ENCODE measurements at places on chromosomes 13 and 19.
A peak's percentile ranks its signal among the peaks of the same experiment; 100 is the strongest.

DNA sequence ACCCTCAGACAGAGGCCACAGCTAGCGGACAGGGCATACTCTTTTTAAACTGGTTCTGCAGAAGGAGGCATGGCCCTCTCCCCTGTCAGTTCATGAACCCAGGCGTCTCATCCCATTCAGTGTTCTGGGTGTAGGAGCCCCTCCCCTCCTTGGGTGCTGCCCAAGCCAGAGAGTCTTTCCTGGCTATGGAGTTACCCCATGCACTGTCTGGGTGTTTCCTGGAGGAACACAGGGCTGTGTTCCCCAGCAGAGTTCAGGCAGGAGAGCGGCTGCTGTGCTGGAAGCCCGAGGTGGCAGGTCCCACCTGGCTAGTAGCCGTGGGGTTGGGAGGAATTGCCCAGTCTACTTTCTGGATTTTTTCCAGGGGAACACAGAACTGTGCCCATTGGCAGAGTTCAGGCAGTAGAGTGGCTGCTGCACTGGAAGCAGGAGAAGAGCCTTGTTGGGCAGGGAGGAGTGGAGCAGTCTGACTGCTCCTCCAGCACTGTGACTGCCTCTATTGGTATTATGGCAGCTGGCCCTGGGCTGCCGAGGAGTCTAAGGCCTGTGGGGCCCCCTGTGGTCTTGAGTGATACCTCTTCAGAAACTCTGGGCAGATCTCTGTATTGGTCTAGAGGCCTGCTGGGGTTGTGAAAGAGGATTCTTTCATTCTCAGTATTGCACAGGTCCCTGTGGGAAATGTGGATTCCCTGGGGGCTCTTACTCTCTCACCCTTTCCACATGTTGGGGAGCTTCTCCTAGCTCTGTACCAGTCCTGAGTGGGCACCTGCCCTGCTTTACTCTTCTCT lies 168.3 kb downstream of the PCDH20 start:
- no peak for DNase-seq

DNA sequence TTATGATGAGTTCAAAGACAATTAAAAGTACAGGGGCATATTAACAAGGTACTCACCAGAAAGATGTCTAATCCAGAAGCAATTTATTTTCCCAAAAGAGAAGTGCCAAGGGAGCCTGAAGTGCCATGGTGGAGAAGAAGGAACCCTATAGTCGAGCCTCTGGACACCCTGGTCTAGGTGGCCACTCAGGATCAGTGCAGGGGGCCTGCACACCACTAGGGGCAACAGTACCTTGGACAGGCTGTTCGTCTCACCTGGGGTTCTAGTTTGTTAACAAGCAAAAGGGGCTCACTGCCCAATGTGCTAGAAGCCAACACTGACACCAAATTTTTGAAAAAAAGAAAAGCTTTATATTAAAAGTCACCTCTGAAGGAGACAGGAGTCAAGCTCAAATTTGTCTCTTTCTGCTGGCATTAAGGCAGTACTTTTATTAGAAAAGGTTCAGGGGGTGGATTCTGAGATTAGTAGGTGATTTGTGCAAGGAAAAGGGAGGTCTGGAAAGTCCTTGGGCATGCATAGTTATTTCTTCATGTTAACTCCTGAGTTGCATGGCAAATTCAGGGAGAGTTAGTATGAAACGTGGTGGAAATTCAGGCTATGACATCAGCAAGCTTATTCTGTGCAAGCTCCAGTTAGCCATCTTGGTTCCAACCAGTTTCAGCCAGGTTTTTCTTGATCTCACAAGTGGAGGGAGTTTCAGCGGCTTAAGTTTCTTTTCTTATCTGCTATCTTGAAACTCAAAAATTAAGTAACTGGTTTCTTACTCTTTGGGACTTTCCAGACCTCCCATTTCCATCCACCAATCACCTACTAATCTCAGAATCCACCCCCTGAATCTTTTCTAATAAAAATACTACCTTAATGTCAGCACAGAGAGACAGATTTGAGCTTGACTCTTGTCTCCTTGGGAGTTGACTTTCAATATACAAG lies 884 bp upstream of the CBY2 start:
- DNase-seq = no peak

GRCh38 chr19:13827656-13828055 lies 32.4 kb downstream of the ZSWIM4 start:
- no peak for DNase-seq

GRCh38 chr19:19938449-19938848 lies 37.7 kb downstream of the ZNF93 start:
- DNase-seq = no peak

DNA sequence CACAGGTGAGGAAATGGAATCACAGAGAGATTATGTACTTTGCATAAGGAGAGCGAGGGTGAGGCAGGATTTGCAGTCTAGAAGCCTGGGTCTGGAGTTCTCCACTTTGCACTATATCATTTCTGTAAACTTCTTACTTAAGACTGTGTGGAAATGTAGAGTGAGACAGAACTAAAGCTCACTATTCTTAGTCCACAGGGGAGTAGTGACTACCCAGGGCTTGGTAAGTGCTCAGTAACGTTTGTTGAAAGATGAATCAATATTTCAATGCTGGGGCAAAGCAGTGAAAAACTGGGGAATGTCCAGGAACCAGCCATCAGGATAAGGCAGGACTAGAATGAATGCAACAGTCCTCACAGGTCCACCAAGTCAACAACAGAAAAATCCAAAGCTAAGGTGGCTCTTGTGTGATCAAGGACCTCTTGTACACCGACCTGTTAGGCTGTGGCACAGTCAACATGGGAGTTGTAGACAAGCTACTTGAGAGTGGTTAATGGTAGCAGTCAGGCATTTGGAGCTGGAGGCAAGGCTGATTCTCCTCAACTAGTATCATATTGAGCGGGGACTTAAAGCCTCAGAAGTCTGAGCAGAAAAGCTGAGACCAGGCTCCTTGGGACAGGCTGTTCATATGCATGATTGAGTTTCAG lies 929 bp upstream of the TNFSF13B start:
- DNase-seq = no peak

DNA sequence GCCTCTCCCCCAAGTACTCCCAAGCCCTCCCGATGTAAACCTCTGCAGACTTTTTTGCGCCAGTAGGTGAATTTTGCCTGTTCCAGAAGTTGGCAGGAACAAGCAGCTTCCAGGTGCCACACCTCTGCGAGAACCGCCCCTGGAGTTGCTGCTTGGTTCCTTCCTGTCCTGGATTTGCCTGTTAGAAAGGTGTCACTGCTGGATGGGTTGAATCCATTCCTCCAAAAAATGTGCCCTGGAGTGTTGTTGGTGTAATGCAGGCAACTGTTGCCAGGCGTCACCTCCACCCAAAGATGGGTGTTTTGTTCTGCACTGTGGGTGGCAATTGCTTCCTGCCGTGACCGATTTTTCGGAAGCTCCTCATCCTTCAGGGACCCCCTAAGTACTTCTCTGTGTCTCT lies 5.7 kb downstream of the PGPEP1 start:
- DNase-seq = no peak

DNA sequence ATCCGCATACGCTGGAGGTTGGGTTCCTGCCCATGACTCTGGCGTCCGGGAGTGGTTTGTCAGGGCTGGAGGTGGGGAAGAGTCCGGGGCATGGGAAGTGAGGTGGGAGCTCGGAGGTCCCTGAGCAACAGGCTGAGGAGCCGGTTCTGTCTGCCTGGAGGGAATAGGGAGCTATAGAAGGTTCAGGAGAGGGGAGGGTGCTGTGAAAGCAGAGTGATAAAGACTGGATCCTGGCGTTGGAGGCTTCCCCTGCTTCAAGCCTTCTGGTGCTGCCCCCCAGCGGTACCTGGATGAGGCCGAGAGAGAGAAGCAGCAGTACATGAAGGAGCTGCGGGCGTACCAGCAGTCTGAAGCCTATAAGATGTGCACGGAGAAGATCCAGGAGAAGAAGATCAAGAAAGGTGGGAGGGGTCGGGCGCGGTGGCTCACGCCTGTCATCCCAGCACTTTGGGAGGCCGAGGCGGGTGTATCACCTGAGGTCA lies 2.6 kb downstream of the HMG20B start:
- DNase-seq = no peak

- DNase-seq = no peak
Measured at GRCh38 chr13:90564566-90564965, 782.9 kb upstream of the MIR17HG start.

- no peak for DNase-seq
Measured at GRCh38 chr19:54644056-54644455, 13.8 kb downstream of the LILRB1 start.

DNA sequence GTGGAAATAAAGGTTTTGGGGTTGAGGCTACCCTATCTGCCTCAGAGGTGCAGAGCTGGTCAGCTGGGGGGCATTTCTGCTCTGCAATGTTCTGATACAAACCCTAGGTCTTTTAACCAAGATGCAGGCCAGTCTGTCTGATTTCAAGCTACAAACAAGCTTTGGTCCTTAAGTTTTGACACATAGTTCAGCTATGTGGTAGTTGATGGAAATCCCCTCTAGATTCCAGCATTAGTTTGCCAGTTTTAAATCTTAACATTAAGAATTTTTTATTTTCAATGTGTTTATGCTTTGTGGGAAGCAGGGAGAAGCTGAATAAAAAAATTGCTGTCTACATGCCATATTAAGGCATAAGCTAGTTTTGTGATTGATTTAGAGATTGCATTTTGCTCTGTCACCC lies 225.7 kb downstream of the LMO7 start:
- no peak for DNase-seq

DNA sequence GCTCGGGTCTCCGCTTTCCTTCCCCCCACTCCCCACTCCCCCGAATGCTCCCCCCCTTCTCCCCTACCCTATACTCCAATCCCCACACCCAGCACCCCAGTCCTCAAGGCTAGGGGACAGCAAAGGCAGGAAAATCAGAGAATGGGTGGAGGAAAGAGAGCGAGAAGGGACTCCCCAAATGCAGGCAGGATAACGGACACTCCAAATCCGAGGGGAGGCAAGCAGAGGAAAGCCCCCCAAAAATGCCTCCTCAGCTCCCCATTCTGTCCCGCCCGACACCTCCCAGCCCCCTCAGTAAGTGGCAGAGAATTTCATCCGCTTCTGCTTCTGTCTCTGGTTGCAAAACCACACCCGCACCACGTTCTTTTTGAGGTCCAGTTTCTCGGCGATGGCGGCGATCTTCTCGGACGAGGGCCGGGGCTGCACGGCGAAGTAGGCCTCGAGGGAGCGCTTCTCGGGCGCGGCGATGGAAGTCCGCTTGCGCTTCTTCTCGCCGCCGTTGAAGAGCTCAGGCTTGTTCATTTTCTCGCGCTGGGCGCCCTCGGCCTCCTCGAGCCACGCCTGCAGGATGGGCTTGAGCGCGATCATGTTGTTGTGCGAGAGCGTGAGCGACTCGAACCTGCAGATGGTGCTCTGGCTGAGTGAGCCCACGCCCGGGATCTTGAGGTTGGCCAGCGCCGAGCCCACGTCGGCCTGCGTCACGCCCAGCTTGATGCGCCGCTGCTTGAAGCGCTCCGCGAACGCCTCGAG lies 2.1 kb downstream of the POU4F1 start:
- DNase-seq = peak; percentile 30

DNA sequence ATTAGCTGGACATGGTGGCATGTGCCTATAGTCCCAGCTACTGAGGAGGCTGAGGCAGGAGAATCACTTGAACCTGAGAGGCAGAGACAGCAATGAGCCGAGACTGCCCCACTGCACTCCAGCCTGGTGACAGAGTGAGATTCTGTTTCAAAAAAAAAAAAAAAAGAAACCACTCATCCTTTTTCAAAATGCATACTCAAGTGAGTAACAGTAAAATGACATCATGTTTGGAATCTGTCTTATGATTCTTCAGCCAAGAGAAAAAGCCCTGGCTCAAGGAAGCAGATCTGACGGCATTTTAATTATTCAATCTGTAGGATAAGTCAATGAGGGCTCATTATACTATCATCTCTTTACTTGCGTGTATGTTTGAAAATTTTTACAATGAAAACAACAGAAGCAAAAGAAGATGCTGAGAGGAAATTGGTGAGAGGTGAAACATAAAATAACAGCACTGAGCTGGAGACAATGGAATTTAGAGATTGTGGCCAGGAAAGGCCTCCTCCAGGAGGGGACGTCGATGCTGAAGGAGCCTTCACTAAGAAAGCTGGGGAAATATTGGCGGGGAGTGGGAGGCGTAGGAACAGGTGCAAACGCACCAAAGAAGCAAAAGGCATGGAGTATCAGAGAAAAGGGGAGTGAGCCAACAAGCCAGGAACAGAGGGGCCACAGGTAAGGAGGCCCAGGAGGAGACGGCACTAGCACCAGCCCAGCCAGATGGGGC lies 12.9 kb upstream of the CCNE1 start:
- no peak for DNase-seq

GRCh38 chr19:18832306-18833140 lies 764 bp downstream of the UPF1 start:
- DNase-seq = no peak

DNA sequence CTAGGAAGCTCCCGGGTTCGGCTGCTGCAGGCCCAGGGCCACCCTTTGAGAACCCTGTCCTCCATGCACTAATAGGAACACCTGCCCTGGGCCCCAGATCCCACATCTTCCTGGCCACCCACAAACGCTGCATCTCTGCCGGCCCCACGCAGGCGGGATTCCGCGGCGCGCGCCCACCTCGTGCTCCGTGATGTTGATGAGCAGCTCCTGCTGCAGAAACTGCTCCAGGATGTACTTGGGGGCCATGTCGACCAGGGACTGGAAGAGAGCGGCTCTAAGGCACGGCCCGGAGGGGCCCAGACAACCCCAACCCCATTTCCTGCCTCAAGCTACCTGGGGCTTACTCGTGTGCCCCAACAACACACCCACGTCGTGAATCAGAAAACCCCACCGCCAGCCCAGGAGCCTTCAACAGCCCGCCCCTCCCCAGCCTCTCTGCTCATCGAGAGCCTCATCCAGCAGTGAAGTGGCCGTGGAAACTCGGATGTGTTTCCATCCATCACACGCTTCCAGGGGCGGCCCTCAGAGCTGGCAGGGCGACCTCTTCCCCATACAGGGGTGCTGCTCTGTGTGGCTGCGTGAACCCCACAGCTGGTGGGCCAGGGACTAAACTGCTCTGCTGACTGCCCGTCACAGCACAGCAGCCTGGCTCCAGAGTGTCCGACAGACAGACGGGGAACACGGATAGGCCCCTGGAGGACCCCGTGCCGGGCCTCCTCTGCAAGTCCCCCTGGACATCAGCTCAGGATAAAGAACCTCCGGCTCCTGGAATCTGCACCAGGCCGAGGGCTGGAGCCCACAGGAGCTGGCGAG lies 4.2 kb downstream of the POLR2E start:
- peak; percentile 56 for DNase-seq

DNA sequence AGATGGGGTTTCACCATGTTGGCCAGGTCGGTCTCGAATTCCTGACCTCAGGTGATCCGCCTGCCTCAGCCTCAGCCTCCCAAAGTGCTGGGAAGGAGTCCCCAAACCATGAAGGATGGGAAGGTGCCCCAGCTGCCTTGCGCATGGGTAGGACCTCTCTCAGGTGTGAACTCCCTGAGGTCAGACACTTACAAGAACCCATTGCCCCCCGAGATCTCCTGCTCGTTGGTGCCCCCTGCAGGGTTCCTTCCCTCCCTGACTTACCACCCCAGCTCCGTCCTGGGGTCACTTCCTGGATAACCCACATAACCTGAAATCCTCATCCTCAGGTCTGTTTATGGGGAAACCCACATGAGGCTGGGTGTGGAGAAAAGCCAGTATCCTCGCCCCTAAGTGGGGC lies 41.7 kb downstream of the UNC13A start:
- no peak for DNase-seq
